ENCODE measurements at places on chromosomes 11 and 22. TPM values are rescaled to one million over a fixed set of nuclear protein-coding genes. Genes with fewer than 3 reads are reported as not detected.

Gene SCUBE2
- 0.10 TPM for total RNA-seq

Gene TMA7B
- 22.5 TPM for total RNA-seq

Gene TMPRSS4
- total RNA-seq = not detected

Gene FAM83F
- 1.6 TPM for total RNA-seq

Gene NAALADL1
- total RNA-seq = 12.5 TPM

Gene MICALL1
- 21.9 TPM for total RNA-seq

Gene MIAT
- total RNA-seq = 83.4 TPM

Gene DYNC2H1
- total RNA-seq = 2.2 TPM

Gene DDTL
- 2.4 TPM for total RNA-seq

Gene PATE4
- not detected for total RNA-seq

Gene NEAT1
- 555 TPM for total RNA-seq

Gene CASP1
- 66.7 TPM for total RNA-seq

Gene CFAP300
- total RNA-seq = not detected

Gene SLC37A2
- total RNA-seq = 0.52 TPM

Gene POU2AF2
- total RNA-seq = not detected

Gene VSIG10L2
- not detected for total RNA-seq

Gene KCNC1
- total RNA-seq = not detected

Gene C11orf86
- not detected for total RNA-seq

Gene DRD2
- total RNA-seq = not detected

Gene CARD10
- total RNA-seq = 0.12 TPM

Gene PYGM
- 27.1 TPM for total RNA-seq

Gene AMOTL1
- 2.0 TPM for total RNA-seq

Gene KCNE3
- 1.6 TPM for total RNA-seq

Gene GAB2
- total RNA-seq = 14.4 TPM

Gene NRIP3
- total RNA-seq = 4.4 TPM

Gene DGAT2
- total RNA-seq = 1.2 TPM

Gene USH1C
- not detected for total RNA-seq

Gene ACTN3
- 0.30 TPM for total RNA-seq

Gene DCHS1
- total RNA-seq = 1.8 TPM

Gene NFRKB
- 53.6 TPM for total RNA-seq

Gene CD81
- 194 TPM for total RNA-seq

Gene OR51A4
- not detected for total RNA-seq

Gene MS4A6A
- total RNA-seq = 3.2 TPM

Gene CCDC87
- 0.63 TPM for total RNA-seq

Gene TBX10
- total RNA-seq = not detected

Gene CARD16
- 49.1 TPM for total RNA-seq

Gene RAG2
- not detected for total RNA-seq

Gene C11orf97
- total RNA-seq = not detected
